Neural crest cell (in vitro differentiated cells): ENCODE measurements at places on chromosomes 16 and 17. TPM values are rescaled to one million over a fixed set of nuclear protein-coding genes. Genes with fewer than 3 reads are reported as not detected.

Gene SMIM5
- 0.32 TPM in 1 of 2 replicates, not detected in the other for total RNA-seq

DNA sequence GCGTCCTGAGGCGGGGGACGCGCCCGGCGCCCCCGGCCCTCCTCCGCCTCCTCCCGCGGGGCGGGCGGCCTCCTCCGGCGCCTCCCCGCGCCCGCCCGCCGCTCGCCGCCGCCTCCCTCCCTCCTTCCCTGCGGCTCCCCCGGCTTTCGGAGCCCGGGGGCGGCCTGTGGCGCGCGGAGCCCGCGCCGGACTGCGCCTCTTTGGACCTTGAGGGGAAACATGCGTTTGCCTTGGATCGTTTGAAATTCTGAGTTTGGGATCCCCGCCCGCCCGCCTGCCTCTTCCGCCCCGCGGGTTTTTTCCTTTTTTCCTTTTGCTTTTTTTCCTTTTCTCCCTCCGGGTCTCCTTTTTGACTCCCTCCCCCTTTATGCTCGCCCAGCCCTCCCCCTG lies 390 bp downstream of the ZNRF1 start:
- H3K27me3 ChIP-seq: peaks cover 2% of the 10 kb centered on the region
- peak overlapping the region; percentile 65 for H3K27ac ChIP-seq
- peak; percentile 23 for DNase-seq

DNA sequence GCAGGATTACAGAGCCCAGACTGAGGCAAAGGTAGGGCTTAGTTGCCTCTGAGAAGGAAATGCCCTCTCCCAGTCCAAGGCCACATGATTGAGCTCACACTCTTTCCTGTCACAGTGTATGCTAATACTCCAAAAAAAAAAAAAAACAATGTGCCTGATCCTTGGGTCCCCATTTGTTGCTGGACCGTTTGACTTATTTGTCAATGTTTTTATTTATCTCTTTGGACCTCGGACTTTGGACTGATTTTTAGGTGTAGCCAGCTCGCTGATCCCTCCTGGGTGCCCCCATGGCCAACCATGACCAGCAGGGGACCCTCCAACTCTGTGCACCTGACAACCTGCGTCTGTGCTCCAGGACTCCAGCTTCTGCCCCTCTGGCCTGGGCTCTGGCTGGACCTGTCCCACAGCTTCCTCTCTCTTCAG lies 622 bp upstream of the CCL16 start:
- peak overlapping the region; percentile 83 for H3K27ac ChIP-seq
- no peak for DNase-seq
- H3K4me1 ChIP-seq: no peaks in the 10 kb centered on the region
- H3K4me3 ChIP-seq: no peak overlapping the region
- H3K36me3 ChIP-seq: no peaks in the 10 kb centered on the region
- peaks cover 14% of the 10 kb centered on the region for H3K27me3 ChIP-seq

DNA sequence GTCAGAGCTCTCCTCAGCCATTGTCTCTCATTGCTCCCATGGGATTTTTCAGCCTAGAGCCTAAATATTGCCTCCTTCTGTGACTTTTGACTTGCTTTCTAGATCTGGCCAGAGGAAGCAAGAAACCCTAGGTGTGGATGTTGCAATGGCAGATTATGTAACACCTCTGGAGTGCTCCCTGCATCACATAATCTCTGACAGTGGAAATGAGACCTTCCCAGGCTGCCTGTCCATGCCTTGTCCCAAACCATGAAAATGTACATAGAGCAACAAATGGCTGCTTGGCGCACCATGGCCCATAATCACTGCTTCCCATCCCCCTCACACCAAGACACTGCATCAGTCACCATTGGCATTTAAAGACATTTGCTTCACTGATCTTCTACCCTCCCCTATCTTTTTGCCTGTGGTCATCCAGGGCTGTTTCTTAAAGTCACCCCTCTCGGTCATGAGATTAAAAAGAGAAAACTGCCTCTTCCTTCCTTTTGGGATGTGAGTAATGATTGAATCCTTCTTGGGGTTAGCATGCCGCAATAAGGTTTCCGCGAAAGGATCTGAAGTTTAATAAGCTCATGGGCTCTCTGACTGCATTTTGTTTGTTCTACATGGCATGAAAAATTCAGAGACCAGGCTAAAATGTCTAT lies 34.2 kb upstream of the CCL2 start:
- DNase-seq: no peak
- no peak overlapping the region for H3K4me3 ChIP-seq
- no peak overlapping the region for H3K27ac ChIP-seq
- H3K27me3 ChIP-seq: peaks cover 56% of the 10 kb centered on the region
- H3K36me3 ChIP-seq: no peaks in the 10 kb centered on the region

Gene NXPH3
- 0.79 and 1.1 TPM in 2 replicates for total RNA-seq

- H3K4me1 ChIP-seq: peaks cover 6% of the 10 kb centered on the region
- DNase-seq: no peak
- H3K27ac ChIP-seq: no peak overlapping the region
- peaks cover 26% of the 10 kb centered on the region for H3K27me3 ChIP-seq
Observed at GRCh38 chr17:8019665-8020650, 17.5 kb downstream of the GUCY2D start.

DNA sequence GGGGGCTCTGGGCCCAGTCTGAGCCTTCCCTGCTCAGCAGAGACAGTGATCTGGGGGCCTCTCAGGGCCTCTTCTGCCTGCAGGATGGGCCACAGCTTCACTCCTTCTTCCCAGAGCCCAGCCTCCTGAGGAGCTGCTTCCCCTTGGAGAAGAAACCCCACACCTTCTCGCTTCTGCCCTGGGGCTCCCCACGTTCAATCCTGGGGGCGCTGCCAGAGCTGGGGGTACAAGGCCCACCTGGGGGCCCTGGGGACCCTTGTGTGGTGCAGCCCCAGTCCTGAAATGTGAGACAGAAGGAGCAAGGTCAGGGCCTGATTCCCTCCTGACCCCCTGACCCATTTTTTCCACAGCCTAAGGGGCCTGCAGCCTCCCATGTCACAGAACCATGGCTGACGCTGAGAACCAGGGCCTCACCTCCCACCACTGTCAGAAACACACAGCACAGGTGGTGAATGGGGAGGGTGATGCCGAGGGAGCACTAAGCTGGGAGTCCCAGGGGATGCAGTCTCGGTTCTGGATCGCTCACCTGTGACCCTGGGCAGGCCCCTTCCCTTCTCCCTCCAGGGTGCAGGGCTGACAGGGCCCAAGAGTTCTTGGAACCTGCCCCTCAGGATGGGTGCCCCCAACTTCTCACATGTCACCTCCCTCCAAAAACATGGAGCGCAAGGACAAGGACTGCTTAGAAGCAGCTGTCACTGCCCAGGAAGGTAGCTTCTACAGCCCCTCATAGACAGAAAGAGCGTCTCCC lies 21.6 kb upstream of the MPO start:
- DNase-seq: no peak
- no peaks in the 10 kb centered on the region for H3K36me3 ChIP-seq
- no peak overlapping the region for H3K4me3 ChIP-seq
- H3K27me3 ChIP-seq: peaks cover 11% of the 10 kb centered on the region

DNA sequence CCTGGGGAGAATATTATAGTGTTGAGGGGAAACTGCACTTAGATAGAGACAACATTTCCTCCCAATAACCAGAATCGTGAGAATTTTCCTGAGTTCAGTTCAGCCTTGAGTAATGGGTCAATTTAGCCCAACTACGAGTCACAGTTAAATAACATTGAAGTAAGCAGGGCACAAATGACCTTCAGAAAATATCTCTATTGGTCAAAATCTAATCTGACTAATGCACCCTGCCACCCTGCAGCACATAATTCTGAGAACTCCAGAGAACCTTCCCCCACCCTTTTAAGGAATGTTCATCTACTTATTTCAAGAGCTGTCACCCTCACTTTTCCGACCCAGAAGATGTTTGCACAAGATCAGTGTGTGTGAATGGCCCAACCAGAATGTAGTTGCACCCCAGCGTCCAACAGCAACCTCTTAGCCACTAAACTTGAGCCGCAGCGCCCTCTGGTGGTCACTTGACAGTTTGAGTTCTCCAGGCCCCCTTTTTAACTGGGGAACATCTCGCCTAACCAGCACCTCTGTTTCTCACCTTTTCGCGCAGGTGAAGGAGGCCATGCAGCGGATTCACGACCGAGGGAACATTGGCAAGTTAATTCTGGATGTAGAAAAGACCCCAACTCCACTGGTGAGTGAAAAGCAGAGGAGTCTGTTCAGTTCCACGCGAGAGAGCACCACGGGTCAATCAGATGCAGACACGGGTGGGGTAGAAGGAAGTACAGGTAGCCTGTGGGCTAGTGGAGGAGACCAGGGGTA lies 50.9 kb upstream of the CLEC3A start:
- peak; percentile 89 for DNase-seq
- no peaks in the 10 kb centered on the region for H3K36me3 ChIP-seq
- H3K4me1 ChIP-seq: peaks cover 18% of the 10 kb centered on the region
- peaks cover 5% of the 10 kb centered on the region for H3K27me3 ChIP-seq

- no peak overlapping the region for H3K4me3 ChIP-seq
- no peaks in the 10 kb centered on the region for H3K4me1 ChIP-seq
- H3K27ac ChIP-seq: no peak overlapping the region
- peaks cover 7% of the 10 kb centered on the region for H3K36me3 ChIP-seq
- DNase-seq: no peak
Observed at GRCh38 chr17:70961341-70961740, 792.0 kb downstream of the KCNJ2 start.

Gene SPATA32
- total RNA-seq: 0.23 and 0.25 TPM in 2 replicates

DNA sequence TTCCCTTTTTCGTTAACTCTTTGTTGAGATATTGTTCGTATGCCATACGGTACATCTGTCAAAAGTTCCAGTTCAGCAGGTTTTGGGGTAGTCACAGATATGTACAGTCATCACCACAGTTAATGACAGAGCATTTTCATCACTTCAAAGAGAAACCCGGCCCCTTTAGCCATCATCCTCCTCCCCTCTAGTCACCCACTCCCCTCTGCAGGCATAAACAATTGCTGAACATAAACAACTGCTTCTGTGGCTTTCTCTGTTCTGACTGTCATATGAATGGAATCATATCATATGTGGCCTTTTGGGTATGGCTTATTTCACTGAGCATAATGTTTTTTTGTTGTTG lies 59.3 kb downstream of the RNF213 start:
- no peaks in the 10 kb centered on the region for H3K4me1 ChIP-seq
- no peak overlapping the region for H3K4me3 ChIP-seq

GRCh38 chr17:49554694-49555494 lies 20.8 kb upstream of the NXPH3 start:
- H3K27me3 ChIP-seq: peaks cover 7% of the 10 kb centered on the region
- no peak overlapping the region for H3K4me3 ChIP-seq
- no peaks in the 10 kb centered on the region for H3K36me3 ChIP-seq
- no peak for DNase-seq
- H3K4me1 ChIP-seq: peaks cover 18% of the 10 kb centered on the region

DNA sequence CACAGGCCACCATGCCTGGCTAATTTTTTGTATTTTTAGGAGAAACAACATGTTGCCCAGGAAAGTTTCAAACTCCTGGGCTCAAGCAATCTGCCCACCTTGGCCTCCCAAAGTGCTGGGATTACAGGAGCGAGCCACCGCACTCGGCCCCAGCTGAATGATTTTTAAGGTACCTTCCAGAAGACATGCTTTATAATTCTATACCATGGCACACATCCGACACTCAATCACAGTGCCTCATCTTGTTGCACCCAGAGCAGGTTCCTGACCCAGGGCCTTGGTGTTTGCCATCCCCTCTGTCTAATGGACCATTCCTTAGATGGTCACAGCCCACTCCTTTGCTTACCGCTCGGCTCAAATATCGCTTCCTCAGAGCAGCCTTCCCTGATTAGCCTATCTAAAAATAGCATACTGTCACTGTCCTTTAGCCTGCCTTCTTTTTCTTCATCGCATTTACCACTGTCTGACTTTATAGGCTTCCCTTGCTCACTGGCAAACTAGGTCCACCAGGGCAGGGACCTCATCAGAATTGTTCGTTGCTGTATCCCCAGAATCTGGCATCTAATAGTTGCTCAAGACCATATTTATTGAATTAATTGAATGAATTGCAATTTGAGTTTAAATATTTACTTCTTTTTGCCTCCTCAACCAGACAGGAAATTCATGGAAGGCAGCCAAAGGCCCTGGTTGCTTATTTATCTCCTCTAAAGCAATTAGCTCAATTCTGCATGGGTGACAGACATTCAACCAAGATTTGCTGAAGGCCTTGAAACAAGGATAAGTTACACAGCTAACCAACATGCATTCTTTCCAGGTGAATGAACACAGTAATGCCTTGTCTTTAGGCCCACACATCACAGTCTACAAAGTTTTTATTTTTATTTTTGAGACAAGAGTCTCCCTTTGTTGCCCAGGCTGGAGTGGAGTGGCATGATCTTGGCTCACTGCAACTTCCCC lies 6.3 kb upstream of the TENT4B start:
- no peak overlapping the region for H3K27ac ChIP-seq
- H3K36me3 ChIP-seq: no peaks in the 10 kb centered on the region
- no peak for DNase-seq
- no peaks in the 10 kb centered on the region for H3K27me3 ChIP-seq

Gene HS3ST3A1
- total RNA-seq: 14.7 and 15.0 TPM in 2 replicates
